HepG2 (cell line): ENCODE measurements at places on chromosomes 7 and 10. TPM values are rescaled to one million over a fixed set of nuclear protein-coding genes. Genes with fewer than 3 reads are reported as not detected.

DNA sequence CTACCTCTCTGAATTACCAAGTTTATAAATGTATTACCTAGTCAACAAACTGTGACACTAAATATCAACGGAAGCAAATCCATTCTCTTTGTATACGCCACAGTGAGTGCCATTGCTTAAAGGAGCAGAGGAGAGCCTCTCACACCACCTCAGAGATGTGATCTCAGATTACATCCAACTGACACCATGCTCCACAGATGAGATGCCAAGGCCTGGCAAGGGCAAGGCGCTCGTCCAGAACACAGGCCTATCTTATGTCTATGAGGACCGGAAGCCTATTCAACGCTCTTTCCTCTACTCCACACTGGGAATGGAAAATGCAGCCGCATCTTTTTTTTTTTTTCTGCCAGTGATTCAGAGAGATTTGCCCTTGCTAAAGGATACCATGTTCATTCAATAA, 11.4 kb downstream of the PDIA4 start:
- DNase-seq: no peak

The TMEM213 gene
- not detected in 2 replicates for total RNA-seq

- DNase-seq: no peak
These were observed 71.4 kb downstream of the LRMDA start for GRCh38 chr10:75502838-75503237.

GRCh38 chr7:47672977-47673381, 91.1 kb upstream of the TNS3 start:
- DNase-seq: peak; percentile 47

The OTUD1 gene
- 1.2 and 1.3 TPM in 2 replicates for total RNA-seq

The CCDC172 gene
- total RNA-seq: not detected in 2 replicates

- no peak for DNase-seq
These were observed 247.3 kb downstream of the GATA3 start for GRCh38 chr10:8301831-8302230.

The TAS2R3 gene
- total RNA-seq: 0.55 and 1.1 TPM in 2 replicates

DNA sequence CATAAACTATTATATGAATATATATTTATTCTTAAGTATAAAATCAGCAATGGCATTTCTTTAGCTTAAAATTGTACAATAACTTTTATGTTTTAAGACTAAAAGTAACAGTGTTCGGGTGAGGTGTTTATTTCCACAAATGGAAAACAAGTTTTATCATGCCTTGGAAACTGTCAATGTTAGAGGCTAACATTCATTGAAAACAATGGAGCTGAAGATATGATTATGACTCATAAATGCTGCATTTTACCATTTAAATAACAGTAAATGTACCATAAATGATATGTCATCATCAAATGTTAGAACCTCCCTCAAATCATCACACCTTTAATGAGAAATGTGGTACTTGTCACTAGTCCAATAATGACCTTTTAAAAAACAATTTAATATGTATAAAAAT, 897.3 kb downstream of the PCDH15 start:
- no peak for DNase-seq

DNA sequence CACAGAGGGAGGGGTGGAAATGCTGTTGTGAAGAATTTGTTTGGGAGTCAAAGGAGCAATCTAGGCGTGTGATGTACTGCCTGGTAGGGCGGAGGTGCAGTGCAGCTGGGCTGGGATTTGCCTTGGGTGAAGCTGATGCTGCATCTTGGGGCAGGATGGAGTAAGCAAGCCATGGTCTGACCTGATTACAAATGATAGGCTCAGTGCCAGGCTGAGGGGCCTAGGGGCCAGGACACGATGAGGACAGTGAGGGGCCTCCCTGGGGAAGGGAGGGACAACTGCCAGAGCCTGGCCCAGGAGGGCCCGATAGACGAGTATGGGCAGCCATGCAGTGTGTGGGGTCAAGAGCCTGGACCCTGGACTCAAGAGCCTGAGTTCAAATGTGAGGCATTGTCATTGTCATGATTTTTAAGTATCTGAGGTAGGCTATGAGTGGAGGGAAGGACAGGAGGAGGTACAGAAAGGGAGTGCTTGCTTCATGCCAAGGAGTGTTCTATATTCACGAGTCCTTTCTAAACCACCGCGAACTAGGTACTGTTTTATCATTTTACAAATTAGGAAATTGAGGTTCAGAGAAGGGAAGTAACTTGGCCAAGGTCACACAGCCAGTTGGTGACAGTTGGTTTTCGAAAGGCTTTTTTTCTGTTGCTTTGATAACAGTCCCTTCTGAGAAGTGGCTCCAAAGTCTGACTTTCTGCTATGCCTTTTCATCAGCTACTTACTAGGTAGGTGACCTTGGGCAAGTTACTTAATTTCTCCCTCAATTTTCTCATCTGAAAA, 29.7 kb downstream of the HIF1AN start:
- no peak for DNase-seq

The SCIN gene
- not detected in 2 replicates for total RNA-seq

GRCh38 chr10:122147663-122148062, 123.4 kb upstream of the BTBD16 start:
- DNase-seq: no peak

The SLC39A12 gene
- total RNA-seq: not detected in 2 replicates

DNA sequence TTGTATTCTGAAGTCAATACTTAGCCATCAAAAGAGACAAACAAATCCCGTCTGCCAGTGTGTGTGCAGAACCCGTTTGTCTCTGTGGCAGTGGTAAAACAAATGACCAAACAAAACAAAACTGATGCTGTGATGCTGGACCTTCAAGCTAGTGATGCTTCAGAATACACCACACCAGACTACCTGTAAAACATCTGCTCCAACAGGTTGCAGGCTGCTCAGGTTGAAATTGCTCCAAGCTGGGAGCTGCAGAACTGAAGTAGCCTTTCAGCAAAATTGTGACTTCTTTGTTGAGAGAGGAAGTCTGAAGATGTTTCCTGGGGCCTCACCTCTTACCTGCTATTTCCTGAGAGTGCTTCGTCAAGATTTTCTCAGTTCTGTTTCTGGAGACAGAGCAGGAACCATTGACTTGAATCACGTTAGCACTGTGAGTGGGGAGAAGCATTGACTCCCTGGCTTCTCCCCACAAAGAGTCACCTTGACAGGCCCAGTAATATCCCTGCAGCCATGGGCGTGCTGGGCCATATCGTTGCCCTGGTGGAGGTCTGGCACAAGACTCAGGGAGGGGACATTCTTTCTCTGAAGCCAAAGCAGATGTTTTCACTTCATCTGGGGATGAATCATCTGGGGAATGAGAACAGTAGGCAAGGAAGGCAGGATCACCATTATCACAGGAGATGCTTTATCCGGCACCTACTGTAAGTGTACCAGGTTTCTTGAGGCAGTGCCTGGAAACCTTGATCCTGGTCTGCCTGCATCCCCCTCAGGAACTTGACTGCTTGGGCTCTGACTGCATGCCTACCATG, 80.2 kb downstream of the RBM20 start:
- DNase-seq: no peak

DNA sequence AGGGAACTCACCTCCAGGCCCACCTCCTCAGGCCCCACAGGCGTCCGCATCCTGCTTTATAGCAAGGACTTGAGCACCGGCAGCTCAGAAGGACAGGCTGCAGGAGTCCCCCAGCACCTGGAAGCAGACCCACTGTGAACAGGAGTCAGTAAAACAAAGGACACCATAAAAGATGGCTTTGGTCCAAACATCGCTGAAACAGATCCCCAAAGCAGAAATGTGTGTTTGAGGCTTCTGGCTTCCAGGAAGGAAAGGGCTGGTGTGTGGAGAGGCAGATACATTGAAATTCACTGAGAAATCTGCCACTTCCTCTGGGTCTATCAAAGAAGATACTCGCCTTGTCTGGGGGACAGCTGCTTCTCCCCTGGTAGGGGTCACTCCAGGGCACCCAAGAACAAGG, 286.2 kb downstream of the PLXNA4 start:
- DNase-seq: no peak

- no peak for DNase-seq
These were observed 6.4 kb downstream of the SFTPD start for GRCh38 chr10:79942261-79943185.

The FAM25G gene
- not detected in 2 replicates for total RNA-seq

DNA sequence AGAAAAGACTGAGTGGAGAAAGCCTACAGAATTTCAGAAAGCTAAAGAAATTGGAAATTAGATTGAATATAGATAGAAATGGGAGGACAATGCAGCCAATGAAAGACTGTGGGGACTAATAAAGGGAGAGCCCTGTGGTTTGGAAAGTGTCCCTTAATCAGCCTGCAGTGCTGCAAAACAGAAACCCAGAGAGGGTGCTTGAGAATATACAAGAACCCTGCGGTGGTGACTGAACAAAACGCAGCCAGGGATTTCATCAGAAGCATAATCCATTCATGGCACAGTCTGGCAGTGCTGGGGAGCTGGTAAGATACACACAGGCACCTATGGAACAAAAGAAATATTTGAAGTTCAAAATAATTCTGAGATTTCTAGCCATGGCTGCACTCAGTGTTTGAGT, 19.1 kb downstream of the CEP41 start:
- DNase-seq: no peak

The PGAM2 gene
- total RNA-seq: 0.22 TPM in 1 of 2 replicates, not detected in the other

- no peak for DNase-seq
These were observed 470.0 kb downstream of the MAGI2 start for GRCh38 chr7:78983483-78983882.

The CHRM2 gene
- total RNA-seq: not detected in 2 replicates

GRCh38 chr7:3175285-3175902, 125.7 kb upstream of the SDK1 start:
- no peak for DNase-seq

DNA sequence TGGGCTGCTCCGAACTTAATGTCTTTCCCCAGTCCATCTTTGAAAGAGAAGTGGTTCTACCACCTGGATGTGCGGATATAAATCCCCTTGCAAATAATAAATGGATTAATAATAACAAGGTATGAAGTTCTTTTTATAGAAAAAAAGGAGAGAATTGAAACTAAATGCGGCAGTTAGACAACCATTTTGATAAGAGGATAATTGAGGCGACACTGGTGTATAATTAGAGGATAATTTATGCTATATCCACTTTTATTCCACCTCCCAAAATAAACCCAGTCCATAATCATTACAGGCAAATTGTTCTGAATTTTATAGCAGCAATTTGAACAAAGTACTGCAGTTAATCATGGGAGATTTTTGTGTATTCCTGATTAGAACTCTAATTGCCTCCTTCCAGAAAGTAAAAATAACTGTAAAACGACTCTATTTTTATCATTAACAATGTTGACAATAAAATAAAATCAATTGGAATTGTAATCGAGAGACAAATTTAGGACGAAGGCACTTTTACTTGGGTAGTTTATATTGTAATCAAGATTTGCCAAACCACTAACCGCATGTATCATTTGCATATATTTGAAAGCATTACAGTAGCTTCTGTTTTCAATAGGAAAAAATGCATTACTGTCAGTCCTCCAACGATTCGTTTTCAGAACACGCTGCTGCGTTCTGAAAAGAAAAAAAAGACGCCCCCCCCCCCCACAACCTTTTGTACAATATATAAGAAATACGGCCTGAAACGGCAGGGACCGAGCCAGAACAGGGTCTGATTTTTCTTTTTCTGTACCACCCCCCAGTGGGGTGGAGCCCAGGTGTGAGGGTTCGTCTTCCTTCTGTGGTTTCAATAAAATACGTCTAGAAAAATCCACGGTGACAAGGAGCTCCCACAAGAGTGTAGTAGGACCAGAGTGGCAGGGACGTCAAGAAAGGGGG, 838 bp upstream of the DLX6 start:
- no peak for DNase-seq

GRCh38 chr7:157832421-157832820, 495.6 kb downstream of the DNAJB6 start:
- DNase-seq: no peak

The UCMA gene
- not detected in 2 replicates for total RNA-seq

The SEMA3D gene
- 0.07 TPM in 1 of 2 replicates, not detected in the other for total RNA-seq

DNA sequence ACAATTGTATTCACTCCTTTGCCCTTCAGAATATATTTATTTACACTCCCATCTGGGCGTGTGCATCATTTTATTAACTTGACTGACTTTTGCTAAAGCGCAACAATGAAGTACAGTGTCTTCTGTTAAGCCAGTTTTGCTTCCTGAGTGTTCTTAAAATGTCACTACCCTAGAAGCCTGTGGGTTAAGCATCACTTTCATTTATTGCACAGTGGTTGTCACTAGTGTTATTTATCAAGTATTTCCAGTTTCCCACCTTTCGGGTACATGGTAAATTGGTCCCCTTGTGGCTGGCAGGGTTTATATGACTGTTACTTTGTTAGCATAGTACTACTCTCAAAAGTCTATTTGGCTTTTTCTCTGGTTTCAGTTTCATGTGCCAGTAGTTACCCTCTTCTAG, 3.3 kb downstream of the HILPDA start:
- no peak for DNase-seq

DNA sequence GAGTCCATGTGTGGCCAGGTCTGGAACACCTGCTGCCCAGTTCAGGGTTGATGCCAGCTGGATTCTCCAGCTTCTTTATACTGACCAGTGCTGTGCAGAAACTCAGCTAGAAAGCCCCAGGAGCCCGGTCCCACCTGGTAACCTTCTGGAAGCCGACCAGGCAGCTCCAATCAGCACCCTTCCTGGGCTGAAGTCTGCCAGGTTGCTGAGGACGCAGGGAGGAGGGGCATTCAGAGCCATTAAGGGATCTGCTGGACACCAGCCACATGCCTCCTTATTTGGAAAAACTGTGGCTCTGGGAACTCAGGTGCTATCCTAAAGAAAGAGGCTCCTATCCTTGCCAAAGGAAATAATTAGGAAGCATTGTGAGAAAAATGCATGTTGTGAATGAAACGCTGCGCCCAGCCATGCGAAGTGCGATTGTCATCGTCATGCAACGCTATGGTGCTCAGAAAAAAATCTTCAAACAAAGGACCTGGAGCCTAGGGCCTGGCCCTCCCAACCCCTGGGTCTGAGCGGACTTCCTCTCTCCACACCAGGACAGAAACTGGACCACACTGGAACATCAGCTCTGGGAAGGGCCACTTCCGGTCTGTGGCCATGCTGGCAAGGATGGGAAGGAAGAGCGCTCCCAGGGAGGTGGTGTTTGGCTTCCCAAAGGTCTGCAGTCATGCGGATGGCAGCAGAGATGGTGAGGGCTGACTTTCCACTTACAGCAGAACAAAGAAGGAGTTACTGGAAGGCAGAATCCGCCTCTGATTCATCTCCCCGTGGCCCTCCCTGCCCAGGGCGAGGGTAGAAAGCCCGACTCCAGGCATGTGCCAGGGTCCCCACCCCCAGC, 90.1 kb downstream of the FAM53B start:
- no peak for DNase-seq

DNA sequence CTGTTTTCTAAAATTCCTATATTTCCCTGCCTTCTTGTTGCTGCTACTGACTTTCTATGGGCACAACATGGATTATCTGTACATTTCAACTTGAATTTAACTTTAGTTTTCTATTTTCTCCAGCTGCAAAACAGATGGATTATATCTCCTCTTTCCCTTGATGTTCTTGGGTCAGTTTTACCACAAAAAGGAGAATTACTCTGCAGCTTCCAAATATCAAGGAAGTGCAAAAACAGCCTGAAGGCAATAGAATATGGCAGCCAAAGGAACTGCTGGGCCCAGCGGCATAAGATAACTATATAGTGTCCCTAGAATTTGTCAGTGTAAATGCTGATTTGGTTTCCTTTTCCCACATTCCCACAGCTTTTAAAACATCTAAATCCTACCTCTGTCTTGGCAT, 29.1 kb downstream of the CPED1 start:
- DNase-seq: no peak
